ENCODE measurements at places on chromosomes 3 and 15.
A peak's percentile ranks its signal among the peaks of the same experiment; 100 is the strongest.

DNA sequence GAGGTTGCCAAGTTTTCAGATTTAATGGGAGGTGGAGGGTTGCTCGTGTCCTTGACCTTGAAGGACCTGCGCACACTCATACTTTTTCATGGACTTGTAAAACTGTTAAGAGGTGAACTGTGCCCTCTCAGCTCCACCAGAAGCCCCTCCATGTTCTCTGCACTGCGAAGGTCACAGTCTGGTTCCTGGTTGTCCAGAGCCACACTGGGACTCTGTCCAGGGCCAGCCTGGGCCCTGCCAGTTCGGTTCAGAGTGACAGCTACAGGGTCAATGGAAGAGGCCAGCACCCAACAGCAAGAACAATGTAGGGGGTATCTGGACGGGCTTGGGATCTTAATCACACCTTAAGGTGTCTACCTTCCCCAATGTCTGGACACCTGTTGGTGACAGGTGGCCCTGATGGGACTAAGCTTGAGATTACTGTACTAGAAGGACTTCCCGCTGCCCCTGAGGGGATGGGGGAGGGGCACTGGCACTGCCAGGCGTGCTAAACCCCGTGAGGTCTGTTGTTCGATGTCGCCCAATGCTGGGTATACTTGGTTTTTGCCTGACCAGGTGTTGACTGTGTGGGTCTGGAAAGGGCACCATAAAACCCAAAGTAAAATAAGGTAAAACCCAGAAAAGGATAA lies 34.7 kb downstream of the GRK7 start:
- no peak for DNase-seq

- DNase-seq: no peak
Measured at GRCh38 chr3:129087138-129087702, 26.6 kb downstream of the GP9 start.

GRCh38 chr15:98807262-98807661 lies 158.9 kb downstream of the IGF1R start:
- no peak for DNase-seq

GRCh38 chr3:155239960-155240359 lies 53.5 kb downstream of the STRIT1 start:
- no peak for DNase-seq

- no peak for DNase-seq
Measured at GRCh38 chr3:152202976-152203626, 65.6 kb upstream of the MBNL1 start.

- DNase-seq: no peak
Measured at GRCh38 chr3:56119575-56120349, 348.5 kb downstream of the ERC2 start.

GRCh38 chr15:31263751-31264558 lies 62.7 kb upstream of the KLF13 start:
- DNase-seq: peak; percentile 54

DNA sequence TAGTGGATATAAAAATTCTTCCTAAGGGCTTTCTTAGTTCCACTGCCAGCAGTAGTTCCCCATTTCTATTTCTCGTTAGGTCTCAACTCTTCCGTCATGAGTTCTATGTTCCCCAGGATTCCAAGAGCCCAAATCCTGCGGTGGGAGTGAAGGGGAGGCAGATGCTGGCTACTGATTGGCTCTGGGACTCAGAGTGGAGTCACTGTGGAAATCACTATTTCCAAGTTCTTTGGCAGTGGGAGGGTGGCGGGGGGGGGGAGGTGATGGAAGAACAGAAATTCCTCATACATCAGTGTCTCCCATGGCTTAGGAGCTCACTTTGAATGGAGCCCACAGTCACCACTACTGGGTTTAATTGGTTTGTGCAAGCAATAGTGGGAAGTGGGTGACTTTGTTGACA lies 5.6 kb downstream of the CCR1 start:
- DNase-seq: no peak

GRCh38 chr3:114556657-114557213 lies 262.9 kb downstream of the TIGIT start:
- no peak for DNase-seq

- no peak for DNase-seq
Measured at GRCh38 chr3:134991003-134991402, 195.9 kb downstream of the EPHB1 start.

DNA sequence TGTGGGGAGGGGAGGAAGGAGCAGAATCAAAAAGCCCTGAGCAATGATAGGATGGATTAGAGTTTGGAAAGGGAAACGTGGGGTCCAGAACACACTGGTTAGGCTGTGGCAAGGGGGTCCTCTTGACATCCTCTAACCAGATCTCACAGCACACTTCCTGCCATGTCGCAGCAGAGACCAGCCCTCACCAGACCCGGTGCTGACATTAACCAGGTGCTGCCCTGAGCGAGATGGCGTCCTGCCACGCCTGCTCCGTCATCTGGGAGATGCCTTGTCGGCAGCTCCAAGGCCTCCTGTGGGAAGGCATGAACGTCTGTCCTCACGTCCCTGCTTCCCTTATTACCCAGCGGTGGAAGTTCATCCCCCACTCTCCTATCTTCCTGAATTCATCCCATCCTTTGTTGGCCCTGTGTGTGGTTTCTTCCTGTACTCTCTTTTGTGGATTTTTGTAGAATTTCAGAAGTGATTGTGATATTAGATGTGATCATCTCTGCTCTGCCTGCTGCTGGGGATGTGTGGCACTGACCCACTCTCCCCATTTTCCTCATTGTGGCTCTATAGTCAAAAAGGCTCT lies 29.4 kb upstream of the MYZAP start:
- DNase-seq: no peak

DNA sequence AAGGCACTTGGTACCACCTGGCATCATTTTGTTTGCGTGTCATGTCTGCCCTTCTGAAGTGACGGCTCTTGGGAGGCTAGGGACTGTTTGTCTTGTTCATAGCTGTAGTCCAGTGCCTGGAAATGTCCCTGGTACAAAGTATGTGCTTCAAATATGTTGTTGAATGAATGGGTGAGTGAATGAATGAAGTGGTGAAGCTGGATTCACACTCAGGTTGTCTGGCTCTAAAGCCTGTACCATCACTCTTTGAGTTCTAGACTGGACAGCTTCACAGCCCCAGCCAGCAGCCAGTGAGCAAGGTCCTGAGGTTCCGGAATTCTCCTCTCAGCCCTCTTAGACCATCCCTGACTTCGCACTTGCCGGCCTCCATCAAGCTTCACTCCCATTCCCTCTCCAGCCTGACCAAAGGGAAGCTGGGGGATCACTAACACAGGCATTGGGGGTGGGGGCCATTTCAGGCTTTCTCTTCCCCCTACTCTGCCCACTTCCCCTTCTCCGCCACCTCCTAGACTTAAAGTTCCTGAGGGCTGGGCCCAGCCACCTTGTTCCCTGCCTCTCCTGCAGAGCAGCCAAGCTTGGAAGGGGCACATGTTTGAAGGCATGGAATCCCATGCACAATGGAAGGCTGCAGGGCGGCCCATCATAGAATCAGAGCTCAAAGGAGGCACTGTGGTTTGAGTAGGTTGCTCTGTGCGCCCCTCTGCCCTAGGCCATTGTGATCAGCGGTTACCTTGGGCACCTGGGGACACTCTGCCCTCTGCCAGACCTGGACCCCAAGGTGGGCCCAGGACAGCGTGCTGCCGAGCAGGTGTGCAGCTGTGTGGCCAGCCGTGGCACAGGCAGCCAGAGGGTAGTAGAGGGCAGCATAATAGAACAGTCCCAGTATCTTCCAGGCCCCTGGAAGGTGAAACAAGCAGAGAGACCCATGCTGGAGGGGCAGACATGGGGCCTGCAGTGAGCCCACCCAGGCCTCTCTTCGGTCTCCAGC lies 7.7 kb downstream of the STRA6 start:
- DNase-seq: no peak

DNA sequence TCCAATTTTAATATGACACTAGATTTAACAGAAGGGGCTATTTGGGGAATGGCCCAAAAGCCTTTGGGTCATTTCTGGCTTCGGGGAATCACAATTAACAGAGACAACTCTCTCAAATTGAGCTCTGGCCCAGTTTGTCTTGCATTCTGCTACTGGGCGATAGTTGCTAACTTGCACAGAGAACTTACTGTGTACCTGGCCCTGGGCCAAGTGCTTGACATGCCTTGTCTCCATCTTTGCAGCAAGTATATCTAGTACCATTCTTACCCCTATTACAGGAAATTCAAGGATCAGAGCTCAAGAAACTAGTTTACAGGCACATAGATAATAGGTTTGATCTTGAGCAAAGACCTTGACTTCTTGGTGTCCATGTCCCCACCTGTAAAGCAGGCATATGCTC lies 175.7 kb downstream of the TMEM108 start:
- DNase-seq: no peak

DNA sequence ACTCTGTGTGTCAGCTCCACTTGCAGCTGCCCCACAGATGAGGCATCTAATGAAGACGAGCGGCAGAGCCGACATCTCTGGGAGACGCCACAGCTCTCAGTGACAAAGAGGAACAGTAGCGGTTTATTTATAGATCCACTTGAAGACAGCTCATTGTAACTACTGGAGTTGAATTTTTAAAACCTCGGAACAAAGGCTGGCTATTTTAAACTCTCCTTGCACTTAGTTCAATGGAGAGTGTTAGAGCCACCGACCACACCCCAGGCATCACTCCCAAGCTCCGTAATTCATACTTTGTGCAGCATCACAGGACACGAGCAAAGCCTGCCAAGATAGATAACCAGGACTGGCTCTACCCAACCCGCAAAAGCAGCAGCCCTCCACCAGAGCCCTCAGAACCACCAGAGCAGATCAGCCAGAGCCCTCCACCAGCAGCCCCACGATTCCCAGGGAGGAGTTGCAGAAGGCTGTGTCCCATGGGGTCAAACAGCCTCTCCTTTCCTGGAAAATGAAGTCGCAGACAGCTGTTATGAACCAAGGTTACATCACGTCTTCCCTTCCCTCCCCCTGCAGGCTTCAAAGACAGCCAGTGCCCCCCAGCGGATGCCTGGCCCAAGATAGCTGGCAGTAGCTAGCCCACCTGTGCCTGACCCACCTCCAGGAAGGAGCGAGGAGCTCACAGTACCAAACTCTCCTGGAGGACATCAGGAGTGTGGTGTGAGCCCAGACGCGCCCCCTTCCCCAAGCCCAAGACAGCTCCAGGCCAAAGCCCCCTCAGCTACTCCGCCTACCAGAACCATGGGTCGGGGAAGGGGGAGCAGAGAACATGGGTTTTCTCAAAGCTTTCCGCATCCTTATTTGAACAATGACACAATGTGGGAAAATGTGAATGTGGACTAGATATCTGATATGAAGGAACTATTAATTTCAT lies 45.7 kb downstream of the POC1A start:
- no peak for DNase-seq

GRCh38 chr3:183061391-183062172 lies 37.7 kb downstream of the MCCC1 start:
- no peak for DNase-seq

Data from T-helper 1 cell (primary cell).